ENCODE measurements at places on chromosomes 12 and 14.
A peak's percentile ranks its signal among the peaks of the same experiment; 100 is the strongest.

DNA sequence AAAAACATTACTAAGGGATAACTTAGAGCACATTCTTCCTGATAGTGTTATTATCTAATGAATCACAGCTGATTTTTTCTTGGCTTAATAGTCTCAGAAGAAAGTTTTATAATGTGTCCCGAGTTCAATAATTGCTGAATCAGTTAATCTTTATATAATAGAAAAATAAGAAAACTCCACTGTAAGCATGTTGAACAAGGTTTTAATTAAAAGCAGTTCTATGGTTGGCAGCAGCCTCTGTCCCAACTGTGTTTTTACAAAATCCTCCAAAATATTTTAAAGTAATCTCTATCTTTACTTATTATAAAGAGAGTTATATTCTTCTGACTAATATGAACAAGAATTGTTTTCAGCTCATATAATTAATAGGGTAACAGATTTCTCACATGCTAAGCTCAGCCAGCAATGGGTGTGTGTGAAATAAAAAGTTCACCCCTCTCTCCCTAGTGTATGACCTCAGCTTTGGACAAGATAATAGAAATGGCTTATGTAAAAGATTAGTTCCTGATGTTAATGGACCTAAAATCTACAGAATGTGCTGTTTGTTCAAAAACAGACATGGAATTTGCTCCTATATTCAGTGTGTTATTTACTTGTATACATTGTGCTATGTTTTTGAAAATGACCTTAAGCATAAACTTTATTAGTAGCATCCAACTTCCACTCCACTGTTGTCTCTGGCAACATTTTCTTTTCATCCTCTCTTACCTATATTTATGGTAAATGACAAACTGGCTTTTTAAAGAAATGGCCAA, 67.1 kb upstream of the DCN start:
- no peaks in the 10 kb centered on the region for H3K4me1 ChIP-seq
- no peaks in the 10 kb centered on the region for H3K27me3 ChIP-seq
- H3K36me3 ChIP-seq: no peaks in the 10 kb centered on the region

- H3K27ac ChIP-seq: no peak overlapping the region
- no peaks in the 10 kb centered on the region for H3K36me3 ChIP-seq
- no peaks in the 10 kb centered on the region for H3K4me1 ChIP-seq
- H3K27me3 ChIP-seq: no peaks in the 10 kb centered on the region
- no peak overlapping the region for H3K4me3 ChIP-seq
Observed at GRCh38 chr14:98290596-98290995, 981.4 kb downstream of the BCL11B start.

DNA sequence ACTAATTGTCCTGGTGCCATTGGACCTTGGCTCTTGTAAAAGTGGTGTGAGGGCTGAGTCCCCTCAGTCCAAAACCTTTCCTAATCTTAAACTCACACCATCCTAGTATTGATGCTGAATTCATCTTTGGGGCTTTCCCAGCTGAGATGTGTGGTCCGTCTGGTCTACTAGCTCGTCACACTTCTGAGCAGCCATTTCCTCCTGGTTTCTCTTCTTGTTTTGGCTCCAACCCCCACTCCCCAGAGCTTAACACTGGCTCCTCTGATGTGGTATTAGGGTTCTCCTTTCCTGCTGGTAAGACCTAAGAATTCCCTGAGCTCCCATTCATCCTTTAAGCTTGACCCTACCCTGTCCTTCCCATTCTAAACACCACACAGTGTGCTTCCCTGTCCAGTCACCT, 900.6 kb downstream of the VRK1 start:
- no peaks in the 10 kb centered on the region for H3K27me3 ChIP-seq
- H3K27ac ChIP-seq: no peak overlapping the region
- H3K4me3 ChIP-seq: no peak overlapping the region
- no peaks in the 10 kb centered on the region for H3K36me3 ChIP-seq

- no peaks in the 10 kb centered on the region for H3K27me3 ChIP-seq
- peak overlapping the region; percentile 97 for H3K27ac ChIP-seq
- H3K36me3 ChIP-seq: peaks cover 41% of the 10 kb centered on the region
- H3K4me1 ChIP-seq: peaks cover 19% of the 10 kb centered on the region
- peak overlapping the region; percentile 100 for H3K4me3 ChIP-seq
Observed at GRCh38 chr12:55818140-55818728, 393 bp downstream of the ORMDL2 start.

DNA sequence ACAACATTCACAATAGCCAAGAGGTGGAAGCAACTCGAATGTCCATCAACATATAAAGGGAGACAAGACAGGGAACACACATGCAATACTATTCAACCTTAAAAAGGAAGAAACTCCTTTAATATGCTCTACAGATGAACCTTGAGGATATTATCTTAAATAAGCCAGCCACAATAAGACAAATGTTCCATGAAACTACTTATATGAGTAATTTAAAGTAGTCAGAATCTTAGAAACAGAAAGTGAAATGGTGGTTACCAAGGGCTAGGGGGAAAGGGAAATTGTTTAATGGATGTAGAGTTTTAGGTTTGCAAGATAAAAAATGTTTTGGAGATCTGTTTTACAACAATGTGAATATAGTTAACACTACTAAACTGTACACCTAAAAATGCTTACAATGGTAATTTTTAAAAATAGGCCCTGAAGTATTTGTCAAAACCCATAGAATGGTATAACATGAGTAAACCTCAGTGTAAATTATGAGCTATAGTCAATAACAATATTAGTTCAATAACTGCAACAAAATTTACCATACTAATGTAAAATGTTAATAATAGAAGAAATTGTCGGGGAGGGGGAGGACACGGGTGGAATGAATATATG, 71.1 kb downstream of the EGLN3 start:
- no peak for DNase-seq
- H3K27ac ChIP-seq: no peak overlapping the region
- H3K4me1 ChIP-seq: no peaks in the 10 kb centered on the region
- H3K36me3 ChIP-seq: no peaks in the 10 kb centered on the region

DNA sequence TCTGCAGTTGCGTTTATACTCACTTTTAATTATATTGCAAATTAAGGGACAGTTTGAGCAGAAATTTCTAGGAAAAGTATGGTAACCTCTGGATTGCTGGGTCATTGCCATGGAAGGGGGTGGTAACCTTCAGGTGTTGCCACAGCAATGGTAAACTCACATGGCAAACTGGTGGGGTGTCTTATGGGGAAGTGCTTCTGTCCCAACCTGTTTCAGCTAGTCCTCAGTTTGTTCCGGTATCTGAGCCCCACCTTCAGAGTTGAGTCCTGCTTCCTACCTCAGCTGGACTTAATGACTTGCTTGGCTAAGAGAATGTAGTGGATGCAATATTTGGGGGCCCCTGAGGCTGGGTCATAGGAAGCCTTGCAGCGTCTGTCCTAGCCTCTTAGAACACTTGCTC, 7.3 kb upstream of the CLMN start:
- no peak for DNase-seq
- peaks cover 37% of the 10 kb centered on the region for H3K4me1 ChIP-seq
- H3K27ac ChIP-seq: no peak overlapping the region
- no peaks in the 10 kb centered on the region for H3K27me3 ChIP-seq
- no peak overlapping the region for H3K4me3 ChIP-seq

DNA sequence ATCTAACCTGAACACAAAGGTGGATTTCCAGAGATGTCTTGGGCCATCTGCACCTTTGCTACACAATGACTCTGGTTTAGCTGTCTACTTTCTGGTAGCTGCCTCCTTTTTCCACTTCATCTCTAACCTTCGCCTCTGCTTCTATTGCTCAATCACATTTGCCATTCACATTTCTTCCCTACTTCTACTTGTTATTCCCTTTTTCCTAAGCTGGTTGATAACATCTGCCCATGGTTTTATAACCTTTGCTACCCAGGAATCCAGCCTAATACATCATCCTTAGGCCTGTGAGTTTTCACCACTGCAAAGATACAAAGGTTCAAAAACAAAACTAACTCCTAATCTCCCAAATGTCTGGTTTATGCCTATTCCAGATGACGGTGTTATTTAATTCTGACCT, 13.2 kb downstream of the SPPL3 start:
- no peak overlapping the region for H3K27ac ChIP-seq
- no peaks in the 10 kb centered on the region for H3K36me3 ChIP-seq
- no peak overlapping the region for H3K4me3 ChIP-seq
- H3K4me1 ChIP-seq: peaks cover 33% of the 10 kb centered on the region
- H3K27me3 ChIP-seq: no peaks in the 10 kb centered on the region
- no peak for DNase-seq

DNA sequence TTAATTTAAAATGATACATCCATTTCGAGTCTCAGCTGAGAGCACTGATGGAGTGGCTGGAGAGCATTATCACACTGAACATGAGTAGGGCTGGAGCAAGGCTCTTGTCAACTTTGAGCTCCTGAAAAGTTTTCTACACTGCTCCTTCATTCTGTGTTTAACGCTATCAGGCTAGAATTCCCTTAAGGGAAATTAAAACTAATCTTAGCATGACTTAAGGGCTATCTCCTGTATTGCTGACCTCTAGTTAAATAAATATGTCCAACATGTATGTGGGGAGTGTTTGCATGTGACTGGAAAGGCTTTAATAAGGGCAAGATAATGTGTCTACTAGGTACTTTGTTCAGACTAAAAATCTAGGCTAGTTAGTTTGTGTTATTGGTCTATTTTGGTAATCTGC, 116.7 kb upstream of the CAND1 start:
- H3K4me3 ChIP-seq: no peak overlapping the region
- H3K36me3 ChIP-seq: no peaks in the 10 kb centered on the region
- no peak overlapping the region for H3K27ac ChIP-seq
- no peaks in the 10 kb centered on the region for H3K27me3 ChIP-seq

DNA sequence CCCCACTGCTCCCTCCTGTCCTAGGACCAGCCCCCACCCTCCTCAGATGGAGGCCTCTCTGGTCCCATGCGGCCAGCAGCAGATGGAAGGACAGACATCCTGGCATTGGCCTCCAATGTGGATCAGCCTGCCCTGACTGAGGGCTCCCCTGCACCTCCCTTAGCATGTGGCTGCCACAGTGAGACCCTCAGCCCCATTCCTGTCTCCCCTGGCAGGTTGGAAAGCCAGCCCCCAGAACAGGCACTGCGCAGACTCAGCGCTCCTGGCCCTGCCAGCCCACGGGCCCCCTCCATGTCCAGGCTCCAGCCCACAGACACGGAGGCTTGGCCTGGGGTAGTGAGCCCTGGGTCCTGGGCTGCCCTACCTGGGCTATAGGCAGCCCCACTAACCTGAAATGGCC, 47.2 kb upstream of the DIO3 start:
- no peak overlapping the region for H3K27ac ChIP-seq
- no peak overlapping the region for H3K4me3 ChIP-seq
- H3K36me3 ChIP-seq: no peaks in the 10 kb centered on the region

- no peak for DNase-seq
- H3K36me3 ChIP-seq: no peaks in the 10 kb centered on the region
- no peak overlapping the region for H3K4me3 ChIP-seq
- no peaks in the 10 kb centered on the region for H3K4me1 ChIP-seq
- H3K27ac ChIP-seq: no peak overlapping the region
Observed at GRCh38 chr12:19054035-19054434, 75.5 kb upstream of the PLEKHA5 start.

GRCh38 chr14:90849787-90850444, 33.7 kb upstream of the TTC7B start:
- H3K4me1 ChIP-seq: no peaks in the 10 kb centered on the region
- H3K27ac ChIP-seq: no peak overlapping the region
- H3K4me3 ChIP-seq: no peak overlapping the region
- H3K27me3 ChIP-seq: no peaks in the 10 kb centered on the region
- H3K36me3 ChIP-seq: no peaks in the 10 kb centered on the region

- no peaks in the 10 kb centered on the region for H3K36me3 ChIP-seq
- H3K27ac ChIP-seq: peak overlapping the region; percentile 12
- H3K4me1 ChIP-seq: peaks cover 18% of the 10 kb centered on the region
- peak; percentile 61 for DNase-seq
- H3K27me3 ChIP-seq: no peaks in the 10 kb centered on the region
Observed at GRCh38 chr12:116066381-116067230, 210.9 kb downstream of the MED13L start.

DNA sequence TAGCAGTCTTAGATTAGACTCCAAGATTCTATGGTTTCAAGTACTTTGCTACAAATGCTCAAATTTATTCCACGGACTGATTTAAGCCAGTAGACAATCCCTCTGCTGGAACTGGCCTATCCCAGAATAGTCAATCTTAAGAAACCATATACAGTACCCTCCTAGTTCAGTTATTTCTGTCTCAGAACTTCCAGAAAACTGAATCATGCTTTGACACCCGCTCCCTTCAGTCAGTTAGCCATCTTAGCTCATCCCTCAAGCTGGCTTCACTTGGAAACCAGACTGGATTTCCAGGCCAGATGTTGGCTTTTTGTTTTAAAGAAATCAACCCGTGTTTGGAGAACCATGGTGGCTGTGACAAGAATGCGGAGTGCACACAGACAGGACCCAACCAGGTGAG, 125.5 kb downstream of the NT5DC3 start:
- DNase-seq: no peak
- no peaks in the 10 kb centered on the region for H3K27me3 ChIP-seq
- no peaks in the 10 kb centered on the region for H3K4me1 ChIP-seq

DNA sequence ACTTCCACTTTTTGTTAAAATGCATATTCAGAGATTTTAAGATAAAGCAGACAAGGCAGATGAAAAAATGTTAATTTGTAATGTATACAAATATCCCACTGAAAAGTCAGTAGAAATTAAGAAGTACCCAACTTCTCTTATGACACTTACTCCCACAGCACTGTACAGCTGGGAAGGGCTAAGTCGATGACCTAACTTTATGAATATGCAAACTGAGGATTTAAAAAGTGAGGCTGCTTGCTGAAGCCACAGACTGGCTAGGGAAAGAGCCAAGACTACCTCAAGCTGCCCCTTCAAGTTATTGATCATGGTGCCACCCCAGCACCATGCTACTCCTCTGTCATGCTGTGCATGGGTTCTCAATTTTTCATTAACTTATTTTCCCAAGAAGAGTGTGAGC, 17.0 kb downstream of the PPM1H start:
- H3K36me3 ChIP-seq: no peaks in the 10 kb centered on the region
- DNase-seq: no peak
- H3K4me3 ChIP-seq: no peak overlapping the region
- peaks cover 22% of the 10 kb centered on the region for H3K4me1 ChIP-seq
- H3K27me3 ChIP-seq: no peaks in the 10 kb centered on the region
- H3K27ac ChIP-seq: no peak overlapping the region
